ENCODE measurements at places on chromosomes 12 and 14.

- no peak for DNase-seq
Measured at GRCh38 chr14:34580381-34580780, 40.9 kb upstream of the EAPP start.

DNA sequence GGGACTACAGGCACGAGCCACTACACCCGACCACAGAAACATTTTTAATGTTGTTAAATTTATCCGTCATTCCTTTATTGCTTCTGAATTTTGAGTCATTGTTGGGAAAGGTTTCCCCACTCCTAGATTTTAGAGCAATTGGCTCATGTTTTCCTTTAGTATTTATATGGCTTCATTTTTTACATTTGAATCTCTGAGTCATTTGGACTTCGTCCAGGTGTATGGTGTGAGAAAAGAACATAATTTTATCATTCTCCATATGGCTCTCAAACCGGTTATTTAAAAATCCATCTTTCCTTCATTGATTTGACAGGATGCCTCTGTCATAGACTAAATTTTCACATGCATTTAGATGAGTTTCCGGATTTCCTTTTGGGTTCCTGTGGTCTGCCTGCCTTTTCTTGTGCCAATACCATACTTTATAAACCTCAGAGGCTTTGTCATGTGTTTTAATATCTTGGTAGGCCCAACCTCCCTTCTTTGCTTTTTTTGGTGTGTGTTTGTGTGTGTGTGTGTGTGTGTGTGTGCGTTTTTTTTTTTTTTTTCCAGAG lies 30.9 kb downstream of the LRTM2 start:
- no peak for DNase-seq

DNA sequence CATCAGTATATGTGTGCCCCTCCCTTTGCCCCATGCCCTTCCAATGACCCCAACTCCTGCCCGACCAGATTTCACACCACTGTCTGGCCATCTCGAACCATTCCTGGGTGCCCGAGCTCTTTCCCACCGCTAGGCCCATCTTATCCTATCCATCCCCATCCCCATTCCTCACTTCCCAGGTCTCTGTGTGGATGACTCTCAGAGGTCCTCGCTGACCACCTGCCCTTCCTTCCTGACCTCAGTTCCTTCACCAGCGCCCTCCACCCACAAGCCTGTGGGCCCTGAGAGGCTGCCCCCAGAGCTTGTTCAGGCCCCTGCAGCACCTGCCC lies 49.1 kb downstream of the CYP46A1 start:
- DNase-seq, result no peak

DNA sequence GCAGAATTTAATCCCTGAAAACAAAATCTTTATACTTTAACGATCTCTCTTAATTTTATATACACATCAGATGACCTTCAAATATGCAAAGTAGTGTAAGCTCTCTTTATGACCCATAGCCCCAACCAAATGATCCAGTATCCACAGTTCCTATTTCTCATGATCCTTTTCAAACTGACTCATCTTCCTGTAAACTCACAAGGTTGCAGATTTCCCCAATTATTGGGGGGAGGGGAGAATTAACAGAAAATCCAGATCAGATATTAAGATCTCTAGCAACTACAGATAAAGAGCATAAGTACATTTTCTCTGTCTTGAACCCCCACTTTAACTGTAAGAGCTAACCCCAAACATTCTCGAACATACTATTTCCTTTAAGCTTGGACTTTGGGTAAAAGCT lies 12.5 kb downstream of the GNS start:
- no peak for DNase-seq

DNA sequence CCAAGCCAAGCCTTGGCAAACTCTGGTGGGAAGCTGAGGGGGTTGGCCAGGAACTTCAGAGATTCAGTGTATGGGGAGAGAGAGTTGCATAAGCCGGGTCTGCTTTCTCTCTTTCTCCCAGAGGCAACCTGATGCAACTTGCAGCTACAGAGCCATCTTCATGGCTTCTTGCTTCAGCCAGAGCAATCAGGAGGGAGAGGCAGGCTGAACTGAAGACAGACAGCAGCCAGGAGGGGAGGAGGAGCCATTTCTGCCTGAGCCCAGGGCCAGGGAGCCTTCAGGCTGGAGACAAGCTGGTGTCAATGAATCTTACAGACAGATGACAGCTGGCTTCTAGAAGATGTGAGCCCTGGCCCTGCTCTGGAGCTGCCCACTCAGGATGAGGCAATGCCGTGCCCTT lies 18.7 kb downstream of the NPC2 start:
- DNase-seq, result no peak

DNA sequence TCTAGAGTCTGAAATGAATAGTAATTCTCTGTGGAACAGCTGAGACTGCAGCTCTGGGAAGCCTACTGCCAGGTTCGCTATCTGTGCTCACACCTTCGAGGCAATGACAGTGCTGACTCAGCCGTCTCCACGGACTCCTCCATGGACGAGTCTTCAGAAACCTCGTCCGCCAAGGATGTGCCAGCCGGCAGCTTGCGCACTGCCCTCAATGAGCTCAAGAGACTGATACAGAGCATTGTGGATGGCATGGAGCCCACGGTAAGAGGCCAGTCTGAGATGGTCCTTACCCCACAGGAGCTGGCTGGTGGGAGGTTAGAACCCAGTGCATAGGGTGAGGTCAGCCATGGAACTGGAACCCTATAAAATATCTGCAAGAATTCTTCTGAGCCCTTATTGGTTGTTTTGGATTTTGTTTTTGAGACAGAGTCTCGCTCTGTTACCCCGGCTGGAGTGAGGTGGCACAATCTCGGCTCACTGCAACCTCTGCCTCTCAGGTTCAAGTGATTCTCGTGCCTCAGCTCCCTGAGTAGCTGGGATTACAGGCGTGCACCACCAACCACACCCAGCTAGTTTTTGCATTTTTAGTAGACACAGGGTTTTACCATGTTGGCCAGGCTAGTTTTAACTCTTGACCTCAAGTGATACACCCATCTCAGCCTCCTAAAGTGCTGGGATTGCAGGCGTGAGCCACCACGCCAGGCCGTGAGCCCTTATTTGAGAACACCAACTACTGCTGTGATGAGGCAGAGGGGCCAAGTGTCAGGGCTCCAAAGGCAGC lies 43.9 kb downstream of the RAB35 start:
- no peak for DNase-seq

DNA sequence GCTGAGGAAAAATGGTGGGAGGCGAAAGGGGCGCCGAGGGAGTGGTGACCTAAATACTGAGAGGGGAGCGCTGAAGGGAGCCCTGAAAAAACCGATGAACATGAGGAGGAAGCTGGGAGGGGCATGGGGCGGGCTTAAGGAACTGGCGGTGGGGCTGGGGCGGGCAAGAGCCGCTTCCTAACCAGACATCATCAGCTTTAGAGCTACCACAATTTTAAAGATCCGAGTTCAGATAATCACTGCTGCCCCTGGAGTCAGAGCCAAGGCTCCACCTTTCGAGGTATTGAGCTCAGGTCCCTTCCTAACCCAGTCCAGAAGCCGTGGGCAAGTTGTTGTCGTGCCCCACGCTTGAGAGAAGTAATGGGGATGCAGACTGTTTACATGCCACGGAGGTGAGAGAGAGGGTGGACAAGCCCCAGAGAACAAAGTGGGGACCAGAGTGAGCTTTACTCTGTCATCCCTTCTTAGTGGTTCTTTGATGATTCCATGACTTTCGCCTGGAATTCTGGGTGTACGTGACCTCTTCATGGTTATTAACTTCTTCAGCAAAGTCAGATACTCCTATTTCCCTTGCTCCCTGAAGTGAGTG lies 393 bp downstream of the ORMDL2 start:
- no peak for DNase-seq

DNA sequence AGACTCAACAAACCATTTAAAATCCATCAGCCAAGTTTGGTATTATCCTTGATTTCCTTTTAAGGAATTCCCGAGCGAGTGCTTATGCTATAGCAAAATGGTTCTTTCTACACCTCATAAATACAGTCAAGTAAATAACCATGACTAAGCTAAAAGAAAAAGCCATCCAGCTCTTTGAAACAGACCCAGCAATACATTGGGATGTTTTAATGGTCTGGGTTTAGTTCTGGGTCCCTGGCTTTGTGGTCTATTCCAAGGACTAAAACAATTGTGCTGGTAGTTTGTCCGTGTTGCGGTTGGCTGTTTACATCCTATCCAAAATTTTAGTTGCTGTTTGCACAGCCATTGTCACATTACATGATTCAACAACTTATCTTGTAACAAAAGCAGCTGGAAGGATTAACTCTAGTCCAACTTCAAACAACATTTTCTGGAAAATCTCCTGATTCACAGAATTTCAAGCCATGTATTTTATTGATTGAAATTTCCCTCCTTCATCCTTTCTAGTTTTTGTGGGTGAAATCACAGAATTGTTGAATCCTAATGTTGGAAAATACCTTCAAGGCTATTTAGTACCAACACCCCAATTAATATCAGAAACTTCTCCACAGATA lies 19.6 kb downstream of the KLRB1 start:
- DNase-seq, result no peak

DNA sequence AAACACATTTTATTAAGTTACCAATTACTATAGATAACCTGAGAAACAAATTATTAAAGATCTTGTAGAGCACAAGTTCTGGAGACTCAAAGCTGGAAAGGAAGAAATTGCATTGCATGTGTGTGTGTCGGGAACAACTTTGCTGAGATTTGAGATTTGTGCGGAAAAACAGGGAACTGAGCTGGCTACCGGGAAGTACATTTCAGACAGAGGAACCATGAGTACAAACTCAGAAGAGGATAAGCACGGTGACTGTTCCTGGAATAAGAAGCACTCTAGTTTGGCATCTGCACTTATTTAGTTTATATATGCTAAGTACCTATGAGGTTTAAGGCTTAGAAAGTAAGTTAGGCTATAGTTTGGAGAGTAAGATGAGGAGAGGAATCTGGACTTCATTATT lies 97.8 kb downstream of the DACT1 start:
- no peak for DNase-seq

GRCh38 chr12:2395354-2395977 lies 342.7 kb downstream of the CACNA1C start:
- DNase-seq, result peak; percentile 37

DNA sequence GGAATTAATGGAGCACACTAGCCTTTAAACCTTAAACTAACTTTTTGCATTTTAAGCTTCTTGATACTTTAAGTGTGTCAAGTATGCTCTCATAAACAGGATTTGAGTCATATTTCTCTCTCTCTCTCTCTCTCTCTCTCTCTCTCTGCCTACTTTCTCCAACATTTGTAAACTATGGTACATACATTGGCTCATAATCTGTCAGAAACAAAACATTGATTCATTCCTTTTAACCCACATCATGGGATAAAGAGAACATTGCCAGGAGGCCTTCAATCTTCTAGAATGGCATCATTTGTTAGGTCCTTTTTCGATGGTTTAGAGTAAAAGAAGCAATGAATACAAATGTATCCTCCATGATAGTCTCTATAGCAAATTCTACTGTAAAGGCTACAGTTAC lies 81.6 kb upstream of the RERGL start:
- DNase-seq, result no peak

DNA sequence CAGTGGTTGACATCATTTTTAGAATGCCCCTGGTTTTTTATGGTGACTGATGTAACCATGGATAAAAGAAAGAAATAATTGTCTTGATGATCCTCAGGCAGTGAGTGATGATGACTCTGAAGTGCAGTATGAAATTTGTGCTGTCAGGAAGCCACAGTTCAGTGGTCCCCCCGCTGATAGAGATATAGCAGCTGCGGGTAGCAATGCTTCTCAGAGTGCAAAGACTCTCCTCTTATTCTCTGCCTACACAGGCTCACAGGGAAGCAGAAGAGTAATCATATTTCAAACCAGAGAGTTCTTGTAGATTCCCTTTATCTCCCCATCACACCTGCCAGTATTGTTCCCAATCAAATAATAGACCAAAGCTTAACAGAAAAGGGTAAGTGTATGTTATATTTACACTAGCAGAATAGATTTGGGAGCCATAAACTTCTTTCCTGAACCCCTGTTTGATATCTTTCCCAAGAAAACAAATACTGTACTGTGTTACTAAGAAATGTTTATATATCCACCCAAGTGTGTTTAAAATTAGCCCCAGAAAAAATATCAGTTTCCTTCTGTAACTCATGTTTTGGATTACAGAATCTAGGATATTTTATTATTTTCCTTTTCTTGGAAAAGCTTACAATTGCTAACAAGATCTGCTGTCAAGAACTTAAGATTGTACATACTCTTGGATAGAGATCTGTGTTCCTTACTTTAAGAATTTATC lies 1817.4 kb upstream of the FLRT2 start:
- DNase-seq, result no peak
